ENCODE measurements at places on chromosomes 4 and X. TPM values are rescaled to one million over a fixed set of nuclear protein-coding genes. Genes with fewer than 3 reads are reported as not detected.

The KLHL34 gene
- not detected for total RNA-seq

The CT83 gene
- total RNA-seq, result not detected

The PQBP1 gene
- total RNA-seq, result 39.5 TPM

The ADAMTS3 gene
- 20.4 TPM for total RNA-seq

The TMPRSS11F gene
- not detected for total RNA-seq

The RHOXF1 gene
- not detected for total RNA-seq

The PABPC5 gene
- total RNA-seq, result 14.3 TPM

The EDA gene
- total RNA-seq, result 2.0 TPM

The MAGEB1 gene
- not detected for total RNA-seq

All from frontal cortex (tissue), 4 donors.